Muscle of arm (tissue), 14 donors: ENCODE measurements at places on chromosomes 13 and 19. TPM values are rescaled to one million over a fixed set of nuclear protein-coding genes. Genes with fewer than 3 reads are reported as not detected.

FAM124A gene
- polyA plus RNA-seq = 1.8 TPM

DNA sequence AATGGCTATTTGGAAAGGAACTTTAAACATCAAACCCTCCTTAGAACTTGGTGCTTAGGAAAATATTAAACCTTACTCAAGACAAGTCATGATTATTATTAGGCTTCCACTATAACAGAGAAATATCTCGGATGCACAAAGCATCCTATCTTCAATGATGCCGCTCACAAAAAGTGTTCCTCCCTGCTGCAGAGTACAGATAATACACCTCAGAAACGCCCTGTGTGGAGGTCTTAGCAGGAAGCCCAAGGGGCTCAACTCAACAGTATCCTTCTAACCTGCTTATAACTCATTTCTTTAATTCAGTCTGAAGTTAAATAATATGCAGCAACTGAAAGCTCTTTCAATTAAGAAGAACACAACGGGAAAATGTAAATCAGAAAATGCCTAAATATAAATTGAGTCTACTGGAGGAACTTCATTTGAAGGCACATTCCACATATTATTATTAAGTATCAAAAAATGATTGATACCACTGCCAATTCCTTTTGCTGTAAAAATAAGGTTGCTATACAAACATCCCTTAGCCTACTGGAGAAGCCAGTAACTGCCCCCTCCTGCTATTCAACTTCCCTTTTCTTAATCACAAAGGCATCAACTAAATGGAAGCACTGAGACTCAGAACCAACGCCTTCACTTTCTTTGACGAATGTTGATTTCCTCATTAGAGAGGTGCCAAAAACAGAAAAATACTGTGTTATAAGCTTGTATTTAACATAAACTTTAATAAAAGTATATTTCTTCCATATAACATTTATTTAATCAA is 12.0 kb downstream of the ELF1 start:
- DNase-seq = no peak

SIGLEC12 gene
- polyA plus RNA-seq = 0.15 TPM

DNA sequence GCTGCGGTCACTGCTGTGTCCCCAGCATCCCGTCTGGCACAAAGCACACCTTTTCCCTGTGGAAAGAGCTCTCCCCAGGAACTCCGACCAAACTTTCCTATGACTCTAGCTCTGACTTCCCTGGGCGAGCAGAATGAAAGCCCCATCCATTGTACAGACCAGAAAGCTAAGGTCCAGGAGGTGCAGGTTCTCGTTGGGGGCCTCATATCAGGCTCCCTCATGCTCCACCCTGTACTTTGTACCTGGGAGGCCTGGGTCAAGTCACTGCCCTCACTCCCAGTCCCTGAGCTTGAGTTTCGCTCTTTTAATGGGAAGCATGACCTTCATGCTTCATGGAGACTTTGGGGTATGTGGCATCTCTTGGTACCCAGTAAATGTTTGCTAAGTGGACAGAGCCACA is 18.4 kb downstream of the CYTH2 start:
- no peak for DNase-seq

DNA sequence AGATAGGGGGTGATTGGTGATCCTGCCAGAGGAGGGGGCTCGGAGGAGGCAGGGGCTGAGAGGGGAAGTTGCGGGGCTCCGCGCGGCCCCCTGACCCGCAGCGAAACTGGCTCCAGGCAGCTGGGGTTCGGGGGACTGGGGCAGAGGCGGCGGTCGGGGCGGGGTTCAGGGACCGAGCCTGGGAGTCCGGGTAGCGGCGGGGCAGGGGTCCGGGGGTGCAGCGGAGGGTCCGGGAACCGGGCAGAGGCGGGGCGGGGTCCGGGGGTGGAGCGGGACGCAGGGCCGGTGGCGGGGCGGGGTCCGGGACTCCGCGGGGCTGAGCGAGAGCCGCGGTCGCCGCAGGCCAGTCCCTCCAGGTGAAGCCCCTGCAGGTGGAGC is 1.2 kb downstream of the MADCAM1 start:
- no peak for DNase-seq

DNA sequence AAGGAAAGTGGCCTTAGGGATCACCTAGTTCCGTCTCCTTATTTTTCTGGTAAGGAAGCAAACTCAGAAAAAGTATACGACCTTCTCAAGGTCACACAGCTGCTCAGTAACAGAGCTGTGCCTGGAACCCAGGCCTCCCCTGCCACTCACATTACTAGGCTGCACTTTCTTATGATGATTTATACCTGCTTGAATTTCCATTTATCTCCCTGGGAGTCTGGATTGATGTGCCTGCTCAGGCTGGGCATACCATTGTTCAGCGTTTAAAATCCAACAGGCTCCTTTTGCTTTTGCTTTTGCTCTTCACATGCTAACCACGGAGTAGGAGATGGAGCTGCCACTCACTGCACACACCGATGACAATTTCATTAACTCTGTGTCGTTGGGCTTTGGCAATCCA is 241.0 kb downstream of the OLFM4 start:
- DNase-seq = no peak

- peak; percentile 24 for DNase-seq
Measured at GRCh38 chr13:78659732-78660494, 958 bp upstream of the OBI1 start.

GRCh38 chr13:75425216-75426009 is 56.6 kb downstream of the TBC1D4 start:
- no peak for DNase-seq

DNA sequence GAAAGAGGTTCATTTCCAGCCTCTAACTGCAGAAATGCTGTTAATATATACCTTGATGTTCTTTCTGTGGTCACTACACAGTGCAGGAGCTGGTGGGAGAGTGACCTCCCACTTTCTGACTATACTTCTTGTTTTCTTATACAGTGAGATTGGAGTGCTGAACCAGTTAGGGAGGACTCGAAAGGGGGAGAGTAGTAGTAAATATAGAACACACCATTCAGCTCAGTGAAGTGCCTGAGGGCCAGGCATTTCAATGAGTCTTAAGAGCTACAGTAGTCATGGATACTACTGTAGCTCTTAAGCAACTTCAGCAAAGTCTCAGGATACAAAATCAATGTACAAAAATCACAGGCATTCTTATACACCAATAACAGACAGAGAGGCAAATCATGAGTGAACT is 372.9 kb downstream of the MTUS2 start:
- no peak for DNase-seq

PVR gene
- 20.6 TPM for polyA plus RNA-seq
